Cerebellar nuclear complex (tissue), 1 donor: ENCODE measurements at places on chromosomes 16 and 17.

GRCh38 chr17:12545877-12546513 lies 119.7 kb upstream of the MYOCD start:
- no peak for DNase-seq

GRCh38 chr17:29546830-29547229 lies 20.0 kb downstream of the ABHD15 start:
- DNase-seq, result no peak

- no peak for DNase-seq
Measured at GRCh38 chr16:17748044-17748719, 277.4 kb upstream of the XYLT1 start.

GRCh38 chr16:4894276-4895150 lies 42.4 kb downstream of the PPL start:
- no peak for DNase-seq

- DNase-seq, result no peak
Measured at GRCh38 chr17:77881545-77881944, 77.0 kb upstream of the TNRC6C start.

DNA sequence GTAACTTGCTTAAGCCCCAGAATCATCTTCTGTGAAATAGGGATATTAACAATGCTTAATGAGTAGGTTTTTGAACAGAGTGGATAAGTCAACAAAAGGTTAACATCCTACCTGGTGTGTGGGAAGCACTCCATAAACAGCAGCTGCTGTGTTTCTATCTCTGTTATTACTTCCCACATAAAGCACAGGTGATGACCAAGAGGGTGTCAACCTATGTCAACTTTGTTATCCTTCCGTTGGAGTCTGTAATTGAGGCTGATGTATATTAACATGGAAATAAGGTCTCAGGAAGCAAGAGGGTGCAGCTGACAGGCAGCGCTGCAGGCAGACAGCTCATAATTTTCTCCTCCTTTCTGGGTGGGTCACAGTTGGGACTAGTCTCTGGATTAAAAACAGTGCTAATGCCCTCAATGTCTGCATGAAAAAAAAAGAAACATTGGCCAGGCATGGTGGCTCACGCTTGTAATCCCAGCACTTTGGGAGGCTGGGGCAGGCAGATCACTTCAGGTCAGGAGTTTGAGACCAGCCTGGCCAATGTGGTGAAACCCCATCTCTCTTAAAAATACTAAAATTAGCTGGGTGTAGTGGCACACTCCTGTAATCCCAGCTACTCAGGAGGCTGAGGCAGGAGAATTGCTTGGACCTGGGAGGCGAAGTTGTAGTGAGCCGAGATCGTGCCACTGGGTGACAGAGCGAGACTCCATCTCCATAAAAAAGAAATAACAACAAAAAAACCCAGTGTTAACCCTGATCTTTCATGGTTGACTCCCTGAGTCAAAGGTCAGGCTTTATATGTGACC lies 269.6 kb downstream of the SNX29 start:
- no peak for DNase-seq

- no peak for DNase-seq
Measured at GRCh38 chr16:31052114-31052513, 18.8 kb downstream of the STX4 start.

DNA sequence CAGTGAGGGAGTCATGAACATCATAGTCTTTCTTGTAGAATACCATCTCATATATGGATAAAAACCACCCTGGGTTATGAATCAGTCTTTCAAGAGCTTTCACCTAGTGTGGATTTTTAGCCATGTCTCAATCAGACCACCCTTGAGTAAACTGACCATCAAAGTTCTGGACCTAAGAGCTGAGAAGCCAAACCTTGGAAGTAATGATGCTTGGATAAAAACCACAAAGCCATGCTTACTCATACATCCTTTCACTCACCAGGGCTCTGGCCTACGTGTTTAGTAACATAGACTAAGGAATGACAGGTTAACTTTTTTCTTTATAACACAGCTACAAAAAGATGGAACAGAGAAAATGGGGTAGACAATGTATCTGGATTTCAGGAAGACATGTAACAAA lies 167.2 kb downstream of the STX8 start:
- DNase-seq, result no peak

GRCh38 chr16:53566552-53567245 lies 63.7 kb upstream of the AKTIP start:
- DNase-seq, result no peak

GRCh38 chr17:83174362-83175118 lies 95.1 kb downstream of the METRNL start:
- DNase-seq, result no peak

- DNase-seq, result no peak
Measured at GRCh38 chr16:943971-944370, 26.8 kb downstream of the LMF1 start.

DNA sequence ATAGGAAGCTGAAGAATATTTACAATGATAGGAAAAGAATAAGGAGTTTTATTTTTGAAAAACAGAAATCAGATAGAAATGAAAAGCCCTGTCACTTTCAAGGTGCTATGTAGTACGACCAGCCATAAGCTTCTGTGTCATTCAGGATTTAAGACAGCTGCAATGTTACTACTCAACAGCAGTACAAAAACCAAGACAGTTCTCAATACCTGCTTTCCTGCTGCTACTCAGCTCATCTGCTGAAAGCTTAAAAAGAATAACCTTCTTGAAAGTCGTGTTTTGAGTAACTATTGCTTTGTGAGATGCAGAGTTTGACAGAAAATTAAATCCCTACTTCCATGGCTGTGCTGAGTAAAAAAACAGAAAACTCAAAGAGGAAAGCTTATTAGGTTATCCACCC lies 8.7 kb downstream of the GRB2 start:
- DNase-seq, result no peak

GRCh38 chr17:64535357-64535756 lies 28.6 kb downstream of the CEP95 start:
- DNase-seq, result no peak

DNA sequence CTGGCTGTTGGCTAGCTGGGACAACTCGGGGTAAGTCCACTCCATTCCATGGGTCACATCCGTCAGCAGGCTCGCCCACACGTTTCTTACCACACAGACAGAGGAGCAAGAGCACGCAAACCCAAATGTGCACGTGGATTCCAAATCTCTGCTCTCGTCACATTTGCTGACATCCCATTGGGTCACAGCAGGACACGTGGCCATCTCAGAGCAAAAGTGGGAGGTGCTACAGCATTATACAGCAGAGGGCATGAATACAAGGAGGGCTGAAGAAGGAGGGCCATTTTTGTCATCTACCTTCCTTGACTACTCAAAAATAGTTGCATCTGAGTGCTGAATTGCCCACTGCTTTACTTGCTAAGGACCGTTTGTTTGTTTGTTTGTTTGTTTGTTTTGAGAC lies 84.7 kb downstream of the RBBP6 start:
- DNase-seq, result no peak
